ENCODE measurements at places on chromosomes 4 and X. TPM values are rescaled to one million over a fixed set of nuclear protein-coding genes. Genes with fewer than 3 reads are reported as not detected.

DNA sequence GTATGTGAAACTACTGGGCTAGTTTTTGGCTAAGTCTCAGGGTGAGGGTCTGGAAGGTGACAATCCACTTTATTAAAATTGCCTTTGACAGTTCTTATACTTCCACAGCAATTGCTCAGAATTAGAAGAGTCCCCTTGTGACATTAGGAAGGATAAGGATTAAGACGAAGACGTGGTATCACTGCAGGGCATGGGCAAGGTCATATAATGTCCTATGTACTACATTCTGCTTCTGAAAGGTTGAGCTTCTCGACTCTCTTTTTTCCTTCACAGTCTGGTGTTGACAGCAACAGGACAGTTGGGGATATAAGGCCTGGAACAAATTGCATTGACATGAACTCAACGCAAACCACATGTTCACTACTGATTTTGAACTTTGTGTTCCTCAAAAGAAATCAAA is 40.9 kb upstream of the PRDM5 start:
- DNase-seq, result no peak

ZDHHC15 gene
- 1.3 TPM for total RNA-seq

DNA sequence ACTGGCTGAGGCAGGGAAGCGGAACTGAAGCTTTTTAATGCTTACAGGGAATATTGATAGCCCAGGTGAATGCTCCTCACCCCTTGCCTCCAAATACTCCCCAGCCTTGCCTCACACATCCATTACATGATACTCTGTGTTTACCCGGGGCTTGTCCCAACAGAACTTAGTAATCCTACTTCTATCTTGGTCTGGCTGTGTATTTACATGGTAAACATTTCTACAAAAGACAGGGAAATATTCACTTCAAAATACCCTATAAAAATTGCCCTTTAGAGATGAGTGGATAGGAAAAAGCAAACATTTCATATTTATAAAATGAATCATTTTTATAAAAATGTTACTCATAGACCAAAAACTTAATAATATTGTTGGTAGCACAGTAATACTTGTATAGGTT is 120.1 kb downstream of the NHS start:
- DNase-seq, result no peak

FGF13 gene
- 18.1 TPM for total RNA-seq

GRCh38 chr4:73406548-73406875 is 2.4 kb downstream of the ALB start:
- no peak for DNase-seq

TKTL1 gene
- total RNA-seq, result not detected

DNA sequence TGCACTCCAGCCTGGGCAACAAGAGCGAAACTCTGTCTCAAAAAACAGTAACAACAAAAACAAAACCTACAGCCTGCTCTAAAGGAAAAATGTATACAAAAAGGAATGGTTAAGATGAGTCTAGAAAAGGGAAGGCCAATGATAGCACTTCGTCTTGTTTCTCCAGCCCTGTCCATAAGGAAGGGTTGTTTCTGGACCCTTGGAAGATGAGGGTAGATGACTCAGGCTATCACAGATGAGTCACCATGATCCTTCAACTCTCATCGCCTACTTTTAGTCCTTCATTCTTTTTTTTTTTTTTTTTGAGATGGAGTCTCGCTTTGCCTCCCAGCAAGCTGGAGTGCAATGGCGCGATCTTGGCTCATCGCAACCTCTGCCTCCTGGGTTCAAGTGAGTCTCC is 8.8 kb downstream of the PLA2G12A start:
- no peak for DNase-seq

All from breast epithelium (tissue), 4 donors.